ENCODE measurements at places on chromosomes 12 and 14. TPM values are rescaled to one million over a fixed set of nuclear protein-coding genes. Genes with fewer than 3 reads are reported as not detected.

- H3K36me3 ChIP-seq: peaks cover 13% of the 10 kb centered on the region
- H3K4me1 ChIP-seq: no peaks in the 10 kb centered on the region
- no peak overlapping the region for H3K4me3 ChIP-seq
- H3K27ac ChIP-seq: no peak overlapping the region
These were observed 12.3 kb upstream of the DYNLL1 start for GRCh38 chr12:120483621-120484020.

DNA sequence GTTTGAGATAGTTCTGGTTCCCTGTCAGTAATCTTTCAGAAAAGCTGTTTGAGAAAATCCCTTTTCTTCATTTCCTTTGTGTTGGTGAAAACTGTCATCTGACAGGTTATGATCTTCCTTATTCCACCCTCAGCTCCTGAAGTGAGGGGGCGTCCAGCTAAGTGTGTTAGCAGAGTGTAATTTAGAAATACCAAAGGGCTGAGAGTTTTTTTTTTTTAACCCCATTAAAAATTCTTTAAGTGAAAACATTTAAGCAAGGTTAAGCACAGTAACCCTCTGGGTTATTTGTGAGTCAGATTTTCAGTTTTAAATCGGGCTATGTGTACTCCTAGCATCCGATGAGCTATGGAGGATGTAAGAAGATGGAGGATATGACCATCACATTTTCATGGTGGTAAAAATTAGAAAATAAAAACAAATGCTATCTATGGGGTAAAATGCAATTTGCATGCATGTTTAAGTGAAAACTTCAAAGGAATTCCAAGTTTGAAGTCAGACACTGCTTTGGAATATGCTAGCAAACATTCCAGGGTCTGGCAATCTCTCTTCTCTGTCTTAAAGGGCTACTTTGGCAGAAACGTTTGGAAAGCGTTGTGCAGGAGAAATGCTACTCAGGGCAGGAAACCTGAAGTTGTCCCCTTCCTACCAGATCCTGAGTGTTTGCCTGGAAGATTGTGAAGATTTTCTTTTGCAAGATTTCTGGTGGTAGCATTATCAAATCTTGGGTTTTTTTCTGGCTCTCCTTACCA, 197.0 kb upstream of the PRICKLE1 start:
- DNase-seq: no peak
- H3K27me3 ChIP-seq: no peaks in the 10 kb centered on the region
- no peak overlapping the region for H3K4me3 ChIP-seq
- no peaks in the 10 kb centered on the region for H3K4me1 ChIP-seq
- no peaks in the 10 kb centered on the region for H3K36me3 ChIP-seq

DNA sequence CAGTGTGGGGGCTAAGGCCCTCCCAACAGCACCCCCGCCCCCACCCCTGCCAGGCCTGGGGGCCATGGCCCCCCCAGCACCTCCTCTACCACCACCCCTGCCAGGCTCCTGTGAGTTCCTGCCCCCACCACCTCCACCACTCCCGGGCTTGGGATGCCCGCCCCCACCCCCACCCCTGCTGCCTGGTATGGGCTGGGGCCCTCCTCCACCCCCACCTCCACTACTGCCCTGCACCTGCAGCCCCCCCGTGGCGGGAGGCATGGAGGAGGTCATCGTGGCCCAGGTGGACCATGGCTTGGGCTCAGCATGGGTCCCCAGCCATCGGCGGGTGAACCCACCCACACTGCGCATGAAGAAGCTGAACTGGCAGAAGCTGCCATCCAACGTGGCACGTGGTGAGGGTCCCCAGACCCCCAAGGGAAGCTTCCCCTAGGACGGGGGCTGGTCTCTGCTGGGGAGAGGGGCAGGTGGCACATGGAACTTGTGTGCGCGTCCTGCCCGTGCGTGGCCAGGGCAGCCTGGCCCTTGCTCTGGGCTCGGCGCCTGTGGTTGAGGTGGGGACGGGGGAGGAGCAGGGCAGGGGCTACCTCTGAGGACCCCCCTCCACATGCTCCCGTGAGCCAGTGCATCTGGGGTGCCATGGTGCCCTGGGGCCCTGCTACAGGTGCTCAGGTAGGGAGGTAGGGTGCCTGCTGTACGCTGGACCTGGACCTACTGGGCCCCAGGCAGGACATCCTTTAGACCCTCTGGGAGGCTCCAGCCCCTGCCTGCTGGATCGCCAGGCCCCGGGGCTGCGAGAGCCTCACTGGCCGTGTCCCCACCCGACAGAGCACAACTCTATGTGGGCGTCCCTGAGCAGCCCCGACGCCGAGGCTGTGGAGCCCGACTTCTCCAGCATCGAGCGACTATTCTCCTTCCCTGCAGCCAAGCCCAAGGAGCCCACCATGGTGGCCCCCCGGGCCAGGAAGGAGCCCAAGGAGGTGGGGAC, 16.1 kb upstream of the ADSS1 start:
- H3K27ac ChIP-seq: no peak overlapping the region
- no peak for DNase-seq
- H3K4me1 ChIP-seq: peaks cover 31% of the 10 kb centered on the region

- DNase-seq: no peak
- peaks cover 7% of the 10 kb centered on the region for H3K4me1 ChIP-seq
- no peak overlapping the region for H3K4me3 ChIP-seq
- H3K27me3 ChIP-seq: no peaks in the 10 kb centered on the region
These were observed 4.7 kb upstream of the TTC7B start for GRCh38 chr14:90820958-90821357.

DNA sequence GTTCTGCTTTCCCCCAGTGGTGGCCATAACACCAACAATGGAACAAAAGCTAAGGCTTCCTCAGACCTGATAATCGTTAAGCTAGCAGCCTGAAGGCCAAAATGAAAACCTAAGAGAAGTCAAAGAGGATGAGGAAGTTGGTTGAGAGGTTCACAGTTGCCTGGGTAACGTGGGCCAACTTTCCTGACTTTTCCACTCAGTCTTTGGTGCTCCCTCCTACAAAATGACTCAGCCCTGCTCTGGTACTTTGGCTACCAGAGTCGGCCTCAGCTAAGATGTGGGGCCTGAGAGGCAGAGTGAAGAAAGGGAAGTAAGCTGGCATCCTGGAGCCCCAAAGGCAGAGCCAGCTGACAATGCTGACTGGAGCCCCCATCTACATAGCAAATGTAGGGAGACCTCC, 14.9 kb upstream of the FKBP11 start:
- H3K36me3 ChIP-seq: peaks cover 29% of the 10 kb centered on the region
- H3K4me1 ChIP-seq: peaks cover 4% of the 10 kb centered on the region
- H3K27ac ChIP-seq: no peak overlapping the region
- H3K4me3 ChIP-seq: no peak overlapping the region

- H3K36me3 ChIP-seq: no peaks in the 10 kb centered on the region
- H3K27me3 ChIP-seq: no peaks in the 10 kb centered on the region
- no peaks in the 10 kb centered on the region for H3K4me1 ChIP-seq
- H3K4me3 ChIP-seq: no peak overlapping the region
These were observed 64.4 kb upstream of the KICS2 start for GRCh38 chr12:64286521-64286920.

- H3K36me3 ChIP-seq: no peaks in the 10 kb centered on the region
- no peaks in the 10 kb centered on the region for H3K27me3 ChIP-seq
- no peak for DNase-seq
These were observed 18.0 kb upstream of the CMKLR1 start for GRCh38 chr12:108356835-108357806.

- H3K36me3 ChIP-seq: no peaks in the 10 kb centered on the region
- no peak overlapping the region for H3K4me3 ChIP-seq
- peaks cover 99% of the 10 kb centered on the region for H3K4me1 ChIP-seq
- DNase-seq: no peak
These were observed 64.5 kb downstream of the DAAM1 start for GRCh38 chr14:59252772-59253500.

DNA sequence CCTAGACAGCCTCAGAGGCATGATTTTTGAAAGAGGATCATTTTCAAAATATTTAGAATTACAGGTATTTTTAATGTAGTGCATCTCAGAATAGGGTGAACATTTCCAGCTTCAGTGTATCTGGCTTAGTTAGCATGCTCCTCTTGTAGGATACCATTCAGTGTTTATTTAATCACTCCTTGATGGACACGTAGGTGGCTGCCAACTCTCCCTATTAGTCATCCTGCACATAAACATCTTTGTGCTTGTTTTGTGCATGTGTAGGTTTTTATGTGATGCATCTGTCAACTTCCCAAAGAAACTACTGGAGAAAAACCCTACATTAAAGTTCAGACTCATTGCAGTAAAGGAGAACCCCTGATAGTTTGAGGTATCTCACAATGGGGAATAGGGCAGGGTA, 52.5 kb upstream of the RBM19 start:
- H3K36me3 ChIP-seq: no peaks in the 10 kb centered on the region
- H3K27me3 ChIP-seq: no peaks in the 10 kb centered on the region
- no peak overlapping the region for H3K27ac ChIP-seq
- DNase-seq: no peak
- H3K4me3 ChIP-seq: no peak overlapping the region

GRCh38 chr12:5201554-5202218, 158.0 kb downstream of the KCNA5 start:
- no peaks in the 10 kb centered on the region for H3K4me1 ChIP-seq
- H3K36me3 ChIP-seq: no peaks in the 10 kb centered on the region
- DNase-seq: no peak
- peaks cover 31% of the 10 kb centered on the region for H3K27me3 ChIP-seq

DNA sequence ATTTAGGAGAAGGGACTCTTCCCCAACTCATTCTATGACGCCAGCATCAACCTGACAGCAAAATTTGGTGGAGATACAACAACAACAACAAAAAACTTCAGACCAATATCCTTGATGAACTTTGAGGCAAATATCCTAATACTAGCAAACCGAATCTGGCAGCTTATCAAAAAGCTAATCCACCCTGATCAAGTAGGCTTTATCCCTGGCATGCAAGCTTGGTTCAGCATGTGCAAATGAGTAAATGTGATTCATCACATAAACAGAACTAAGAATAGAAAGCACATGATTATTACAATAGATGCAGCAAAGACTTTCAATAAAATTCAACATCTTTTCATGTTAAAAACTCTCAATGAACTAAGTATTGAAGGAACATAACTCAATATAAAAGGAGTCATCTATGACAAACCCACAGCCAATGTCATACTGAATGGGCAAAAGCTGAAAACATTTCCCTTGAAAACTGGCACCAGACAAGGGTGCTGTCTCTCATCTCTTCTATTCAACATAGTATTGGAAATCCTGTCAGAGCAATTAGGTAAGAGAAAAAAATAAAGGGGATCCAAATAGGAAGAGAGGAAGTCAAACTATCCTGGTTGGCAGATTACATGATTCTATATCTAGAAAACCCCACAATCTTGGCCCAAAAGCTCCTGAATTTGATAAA, 233.3 kb downstream of the CCDC59 start:
- H3K4me1 ChIP-seq: peaks cover 17% of the 10 kb centered on the region
- no peak for DNase-seq
- H3K36me3 ChIP-seq: no peaks in the 10 kb centered on the region
- H3K4me3 ChIP-seq: no peak overlapping the region
- H3K27ac ChIP-seq: peak overlapping the region; percentile 63
- H3K27me3 ChIP-seq: no peaks in the 10 kb centered on the region

DNA sequence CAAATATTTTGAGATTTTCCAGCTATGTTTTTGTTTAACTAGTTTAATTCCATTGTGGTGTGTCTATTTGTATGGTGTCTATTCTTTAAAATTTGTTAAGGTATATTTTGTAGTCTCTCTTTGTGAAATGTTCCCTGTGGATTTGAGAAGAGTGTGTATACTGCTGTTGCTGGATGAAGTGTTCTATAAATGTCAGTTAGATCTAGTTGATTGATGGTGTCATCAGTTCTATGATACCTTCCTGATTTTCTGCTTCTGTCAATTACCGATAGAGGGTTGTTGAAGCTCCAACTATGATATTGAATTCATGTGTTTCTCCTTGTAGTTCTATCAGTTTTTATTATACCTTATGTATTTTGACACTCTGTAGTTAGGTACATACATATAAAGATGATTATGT, 53.1 kb downstream of the FUT8 start:
- no peak for DNase-seq
- H3K4me1 ChIP-seq: no peaks in the 10 kb centered on the region
- H3K27me3 ChIP-seq: no peaks in the 10 kb centered on the region
- no peak overlapping the region for H3K4me3 ChIP-seq
- no peaks in the 10 kb centered on the region for H3K36me3 ChIP-seq

NKX2-1 gene
- 0.92 TPM for total RNA-seq

DNA sequence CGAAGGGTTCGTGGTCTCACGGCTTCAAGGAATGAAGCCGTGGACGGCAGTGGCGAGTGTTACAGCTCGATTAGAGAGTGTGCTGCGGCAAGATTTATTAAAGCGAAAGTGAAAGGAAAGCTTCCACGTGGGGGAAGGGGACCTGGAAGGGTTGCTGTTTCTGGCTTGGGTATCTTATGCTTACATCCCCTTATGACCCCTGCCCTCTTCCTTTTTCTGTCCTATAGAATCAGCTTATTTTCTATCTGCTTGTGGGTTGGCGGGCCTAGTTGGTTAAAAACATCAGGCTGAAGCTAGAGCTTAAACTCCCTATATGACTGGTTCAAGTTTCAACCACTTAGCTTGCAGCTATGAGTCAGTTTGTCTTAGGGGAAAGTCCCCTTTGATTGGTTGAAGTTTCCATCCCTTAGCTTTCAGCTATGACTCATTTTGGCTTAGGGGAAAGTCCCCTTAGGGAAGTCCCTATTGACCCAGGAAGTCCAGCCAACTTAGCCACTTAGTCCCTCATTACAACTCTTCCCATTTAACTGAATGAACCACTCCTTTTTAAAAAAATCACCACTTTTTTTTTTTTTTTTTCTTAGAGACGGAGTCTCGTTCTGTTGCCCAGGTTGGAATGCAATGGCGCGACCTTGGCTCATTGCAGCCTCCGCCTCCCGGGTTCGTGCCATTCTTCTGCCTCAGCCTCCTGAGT, 1494.7 kb upstream of the TMEM132C start:
- no peak overlapping the region for H3K27ac ChIP-seq
- H3K27me3 ChIP-seq: no peaks in the 10 kb centered on the region
- no peak overlapping the region for H3K4me3 ChIP-seq
- H3K36me3 ChIP-seq: no peaks in the 10 kb centered on the region
- H3K4me1 ChIP-seq: no peaks in the 10 kb centered on the region
- peak; percentile 29 for DNase-seq

- no peak overlapping the region for H3K4me3 ChIP-seq
- H3K27me3 ChIP-seq: no peaks in the 10 kb centered on the region
- H3K36me3 ChIP-seq: no peaks in the 10 kb centered on the region
- DNase-seq: no peak
These were observed 28.3 kb downstream of the C12orf75 start for GRCh38 chr12:105358789-105359188.

GRCh38 chr12:49294804-49295081, 204 bp upstream of the PRPH start:
- H3K27ac ChIP-seq: no peak overlapping the region
- no peaks in the 10 kb centered on the region for H3K36me3 ChIP-seq

GRCh38 chr12:64595863-64596793, 14.2 kb upstream of the RASSF3 start:
- no peaks in the 10 kb centered on the region for H3K27me3 ChIP-seq
- no peak overlapping the region for H3K27ac ChIP-seq
- no peak for DNase-seq
- H3K4me1 ChIP-seq: no peaks in the 10 kb centered on the region
- H3K4me3 ChIP-seq: no peak overlapping the region

DNA sequence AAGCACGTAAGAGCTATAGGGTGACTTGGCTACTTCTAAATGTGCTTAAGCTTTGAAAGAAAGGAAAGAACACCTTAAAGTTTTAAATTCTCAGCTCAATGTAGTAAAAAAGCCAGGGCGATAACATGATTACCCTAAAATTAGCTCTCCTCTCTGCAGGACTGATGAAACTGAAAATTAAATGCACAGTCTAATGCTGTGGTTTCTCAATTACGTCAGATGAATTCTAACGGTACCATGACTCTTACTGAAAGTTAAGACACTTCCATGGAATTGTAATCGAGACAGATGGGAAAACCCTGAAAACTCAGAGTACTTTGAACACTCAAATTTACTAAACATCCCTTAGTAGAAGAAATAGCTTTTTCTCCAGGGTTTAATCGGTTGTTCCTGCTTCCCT, 25.9 kb upstream of the PRKD1 start:
- no peak for DNase-seq
- H3K27ac ChIP-seq: no peak overlapping the region
- H3K4me1 ChIP-seq: no peaks in the 10 kb centered on the region
- no peak overlapping the region for H3K4me3 ChIP-seq

GNB3 gene
- 1.7 TPM for total RNA-seq
